ENCODE measurements at places on chromosomes 2 and 18. TPM values are rescaled to one million over a fixed set of nuclear protein-coding genes. Genes with fewer than 3 reads are reported as not detected.

The CNRIP1 gene
- total RNA-seq = 2.1 TPM

The TTN gene
- total RNA-seq = under 0.01 TPM

The IL1F10 gene
- not detected for total RNA-seq

The INHA gene
- 0.39 TPM for total RNA-seq

The IER3IP1 gene
- total RNA-seq = 27.9 TPM

The TPO gene
- not detected for total RNA-seq

The CRYGC gene
- not detected for total RNA-seq

The DCDC2C gene
- total RNA-seq = 0.38 TPM

The IGFBP5 gene
- 0.22 TPM for total RNA-seq

The EPAS1 gene
- total RNA-seq = 99.8 TPM

The ACMSD gene
- not detected for total RNA-seq

The PELI1 gene
- total RNA-seq = 1.3 TPM

The TNS1 gene
- 8.0 TPM for total RNA-seq

The DCC gene
- total RNA-seq = not detected

The ZBTB7C gene
- total RNA-seq = 0.17 TPM

The TRIM43 gene
- not detected for total RNA-seq

The LYPD6 gene
- 0.09 TPM for total RNA-seq

The NAT8 gene
- not detected for total RNA-seq

The LRRTM1 gene
- not detected for total RNA-seq

The DNMT3A gene
- total RNA-seq = 6.8 TPM

The FASTKD1 gene
- total RNA-seq = 18.3 TPM

The TUBA3E gene
- total RNA-seq = 3.6 TPM

The CCDC68 gene
- total RNA-seq = 6.5 TPM

The MTX2 gene
- total RNA-seq = 43.1 TPM

The SPHKAP gene
- not detected for total RNA-seq

The CHRND gene
- not detected for total RNA-seq

The RGPD3 gene
- 0.18 TPM for total RNA-seq
